ENCODE measurements at places on chromosomes 5 and 9.

GRCh38 chr9:105299190-105299854 lies 54.9 kb downstream of the SLC44A1 start:
- no peak for DNase-seq

DNA sequence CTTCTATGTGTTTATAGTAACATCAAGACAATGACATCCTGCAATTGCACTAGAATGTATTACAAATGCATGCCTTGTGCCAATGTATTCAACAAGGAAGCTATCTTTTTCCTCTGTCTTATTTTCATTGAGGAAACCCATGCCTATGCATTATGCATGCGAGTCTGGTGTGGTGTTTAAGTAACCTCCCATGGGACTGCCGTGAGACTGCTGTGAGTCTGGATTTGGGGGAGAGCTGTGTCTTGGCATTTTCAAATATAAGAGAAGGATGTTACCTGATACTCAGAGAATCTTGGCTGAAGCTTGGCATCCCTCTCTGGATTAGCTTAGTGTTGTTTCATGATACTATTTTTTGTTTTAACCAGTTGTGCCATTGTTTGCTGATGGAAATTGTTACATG lies 98.3 kb downstream of the F2RL2 start:
- DNase-seq = peak; percentile 41

- no peak for DNase-seq
Measured at GRCh38 chr9:89173072-89173471, 5.5 kb downstream of the SHC3 start.

GRCh38 chr5:159819591-159820411 lies 96.5 kb upstream of the ADRA1B start:
- no peak for DNase-seq

Data from NCI-H2171 treated with DMSO at 0.1 percent for 48 hours (cell line).